ENCODE measurements at places on chromosomes 3 and 15.

GRCh38 chr15:47717036-47717612, at the start of gene SEMA6D:
TSS of gene SEMA6D (plus strand) at chr15:47717505. CDS start at chr15:47759799, 42,294 bp downstream.
- peak; percentile 74 for DNase-seq

- DNase-seq, result no peak
These were observed 152.0 kb upstream of the PEX5L start for GRCh38 chr3:180188512-180189309.

DNA sequence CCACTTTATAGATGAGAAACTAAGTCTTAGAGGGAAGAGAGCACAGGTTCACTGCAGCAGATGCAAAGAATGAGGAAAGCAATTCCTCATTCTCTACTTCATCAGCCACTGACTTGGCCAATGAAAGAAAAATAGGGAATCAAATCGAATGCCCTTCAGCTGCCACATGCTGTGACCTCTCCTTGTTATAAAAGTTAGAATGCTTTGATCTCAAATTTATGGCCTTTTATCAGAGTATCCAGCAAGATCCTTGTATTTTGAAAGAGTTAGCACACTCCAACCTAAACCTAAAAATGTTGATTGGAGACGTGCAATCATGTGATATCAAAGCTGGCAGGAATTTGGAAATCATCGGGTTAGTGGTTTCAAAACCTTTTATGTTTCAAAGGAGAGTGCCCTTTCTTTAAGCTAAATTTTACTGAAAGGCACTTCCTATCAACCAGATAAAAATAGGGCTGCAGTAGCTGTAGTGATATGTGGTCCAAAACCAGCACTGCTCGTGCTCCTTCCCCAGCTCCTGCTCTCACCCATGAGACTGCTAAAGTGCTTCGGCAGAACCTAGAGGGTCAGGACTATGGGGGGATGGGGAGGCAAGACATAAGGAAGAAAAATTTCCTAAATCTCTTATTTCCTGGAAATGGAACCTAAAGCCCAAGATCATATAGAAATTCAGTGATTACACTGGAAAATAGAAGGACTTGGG, 617.0 kb downstream of the PYDC2 start:
- no peak for DNase-seq

- DNase-seq, result no peak
These were observed 84.9 kb upstream of the ACP3 start for GRCh38 chr3:132232231-132232792.

DNA sequence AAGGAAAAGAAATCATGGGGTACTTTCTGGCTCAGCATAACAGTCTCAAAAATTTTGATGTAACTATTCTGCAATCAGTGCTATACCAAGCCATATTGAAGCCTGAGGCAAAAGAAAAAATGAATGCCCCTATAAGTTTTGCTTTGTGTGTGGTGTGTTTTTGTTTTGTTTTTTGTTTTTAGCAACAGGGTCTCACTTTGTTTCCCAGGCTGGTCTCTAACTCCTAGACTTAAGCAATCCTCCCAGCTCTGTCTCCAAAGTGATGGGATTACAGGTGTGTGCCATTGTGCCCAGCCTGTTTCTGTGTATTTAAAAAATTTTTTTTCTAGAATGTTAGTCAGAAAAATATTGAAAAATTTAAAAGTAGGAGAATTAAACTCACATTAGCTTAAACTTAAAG, 93.2 kb downstream of the ZNF280D start:
- DNase-seq, result no peak

- DNase-seq, result peak; percentile 43
These were observed 8.6 kb downstream of the PKM start for GRCh38 chr15:72222393-72222792.

GRCh38 chr3:138439646-138440045, 5.2 kb downstream of the ESYT3 start:
- no peak for DNase-seq

DNA sequence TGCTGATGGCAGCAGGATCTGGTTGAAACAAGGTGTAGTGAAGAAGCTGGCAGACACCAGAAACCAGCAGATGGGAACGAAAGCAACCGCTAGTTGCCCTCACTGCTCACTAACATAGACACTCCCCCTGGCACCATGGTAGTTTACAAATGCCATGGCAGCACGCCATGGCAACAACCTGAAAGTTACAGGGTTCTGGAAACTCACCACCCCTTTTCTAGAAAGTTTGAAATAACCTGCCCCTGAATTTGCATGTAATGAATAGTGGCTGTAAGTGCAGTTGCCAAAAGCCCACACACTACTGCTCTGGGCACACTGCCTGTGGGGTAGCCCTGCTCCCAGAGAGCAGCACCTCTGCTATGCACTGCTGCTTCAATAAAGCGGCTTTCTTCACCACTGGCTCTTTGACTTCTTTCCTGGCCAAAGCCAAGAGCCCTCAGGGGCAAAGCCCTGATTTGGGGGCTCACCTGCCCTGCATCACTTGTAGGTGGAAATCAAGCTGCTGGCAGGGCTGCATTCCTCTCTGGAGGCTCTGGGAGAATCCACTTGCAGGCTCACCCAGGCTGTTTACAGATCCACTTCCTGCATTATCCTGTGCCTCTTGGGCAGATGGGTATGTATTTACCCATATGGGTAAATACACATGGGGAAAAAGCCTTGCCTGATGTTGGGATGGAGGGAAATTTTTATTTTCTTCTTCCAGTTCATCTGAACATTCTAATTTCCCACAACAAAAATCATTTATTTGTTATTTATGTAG, 2.0 kb upstream of the GP9 start:
- no peak for DNase-seq

DNA sequence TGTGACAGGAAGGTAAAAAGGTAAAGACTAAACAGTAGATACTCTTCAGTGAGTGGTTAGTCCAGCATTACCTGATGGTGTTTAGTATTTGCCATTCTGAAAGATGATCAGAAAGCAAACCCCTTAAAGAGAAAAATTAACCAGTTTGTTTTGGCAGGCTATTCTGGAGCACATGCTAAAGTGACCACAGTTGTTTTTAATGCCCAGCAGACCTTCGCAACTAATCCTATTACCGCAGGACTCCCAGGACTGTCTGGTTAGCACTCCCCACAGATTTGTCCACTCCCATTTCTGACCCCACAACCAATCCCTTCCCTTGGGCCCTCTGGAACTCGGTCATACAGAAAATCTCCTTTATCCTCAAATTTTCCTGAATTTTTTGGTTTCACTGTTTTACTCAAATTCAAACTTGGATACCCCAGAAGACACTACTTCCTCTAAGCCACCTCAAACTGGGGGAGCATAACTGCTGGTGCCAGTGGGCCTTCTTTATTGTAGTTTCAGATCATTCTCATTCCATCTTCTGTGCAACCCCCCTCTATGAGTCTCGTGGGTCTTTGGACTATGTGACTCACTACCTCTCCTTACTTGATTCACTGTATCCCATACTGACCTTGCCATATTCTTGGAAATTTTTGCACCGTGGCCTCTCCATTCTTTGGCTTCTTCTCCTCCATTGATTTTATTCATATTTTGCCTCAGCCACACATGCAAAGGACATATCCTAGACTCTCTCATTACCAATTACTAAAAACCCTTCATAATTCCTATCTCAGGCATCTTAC, 104.4 kb downstream of the RBMS3 start:
- DNase-seq, result peak; percentile 12

GRCh38 chr3:122484985-122485384, 29.8 kb downstream of the KPNA1 start:
- no peak for DNase-seq

DNA sequence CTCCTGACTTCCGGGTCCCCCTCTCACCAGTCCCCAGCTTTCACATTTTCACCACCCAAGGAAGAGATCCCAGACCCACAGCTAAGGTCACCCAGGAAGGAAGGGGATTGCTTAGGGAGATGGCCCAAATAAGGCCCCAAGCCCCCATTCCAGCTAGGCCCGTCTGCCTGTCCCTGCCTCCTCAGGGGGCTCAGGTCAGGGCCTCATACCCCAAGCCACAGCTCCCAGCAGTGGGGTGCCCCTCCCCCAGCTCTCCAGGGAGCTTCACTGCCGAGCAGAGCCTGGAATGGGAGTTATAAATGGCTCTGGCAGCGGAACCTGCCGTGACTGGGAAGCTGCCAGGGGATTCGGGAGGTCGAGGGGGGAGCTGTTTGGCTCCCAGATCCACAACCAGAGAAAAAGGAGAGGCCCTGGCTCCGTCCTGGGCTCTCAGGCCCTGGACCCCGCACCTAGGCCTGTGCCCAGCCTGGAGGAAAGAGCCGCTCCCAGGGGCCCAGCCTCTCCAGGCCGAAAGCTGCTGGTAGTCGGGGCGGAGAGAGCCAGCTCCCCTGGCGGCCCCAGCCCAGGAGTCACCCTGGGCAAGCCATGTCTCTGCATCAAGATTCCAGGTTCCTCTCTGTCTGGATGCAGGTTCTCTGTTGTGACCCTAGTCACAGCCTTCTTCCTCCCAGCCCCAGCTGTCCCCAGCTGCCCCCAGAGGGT, 550 bp downstream of the CCDC9B start:
- no peak for DNase-seq

DNA sequence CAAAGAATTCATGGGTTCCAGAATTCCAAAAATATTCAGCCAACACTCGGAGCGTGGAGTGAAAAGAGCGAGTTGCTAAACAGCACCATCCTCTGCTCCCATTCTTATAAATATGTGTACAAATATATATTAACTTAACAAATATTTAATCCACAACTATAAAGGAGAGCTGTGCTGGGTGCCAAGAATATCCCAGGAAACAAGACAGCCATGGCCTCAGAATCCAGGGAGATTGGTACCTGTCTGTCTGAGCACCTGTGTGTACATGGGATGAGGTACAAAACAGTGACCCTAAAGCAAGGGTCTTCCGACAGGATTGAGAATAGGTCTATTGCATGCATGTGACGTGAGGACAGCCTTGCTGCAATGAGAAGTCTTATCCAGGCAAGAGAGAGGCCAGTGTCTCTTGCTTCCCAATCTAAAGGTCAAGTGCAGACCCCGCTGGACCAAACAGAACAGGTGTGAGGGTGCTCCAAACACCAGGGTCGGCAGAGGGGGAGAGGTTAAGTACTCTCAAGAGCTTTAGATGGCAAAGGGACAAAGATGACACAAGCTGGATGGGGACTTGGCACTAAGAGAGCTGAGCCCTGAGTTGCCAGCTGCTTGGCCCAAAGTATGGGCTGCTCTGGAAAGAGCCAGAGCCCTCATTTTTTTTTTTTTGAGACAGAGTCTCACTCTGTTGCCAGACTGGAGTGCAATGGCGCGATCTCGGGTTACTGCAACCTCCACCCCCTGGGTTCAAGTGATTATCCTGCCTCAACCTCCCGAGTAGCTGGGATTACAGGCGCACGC, 36.2 kb downstream of the HOMER2 start:
- DNase-seq, result no peak

GRCh38 chr15:67829647-67830504, 4.6 kb downstream of the SKOR1 start:
- no peak for DNase-seq

DNA sequence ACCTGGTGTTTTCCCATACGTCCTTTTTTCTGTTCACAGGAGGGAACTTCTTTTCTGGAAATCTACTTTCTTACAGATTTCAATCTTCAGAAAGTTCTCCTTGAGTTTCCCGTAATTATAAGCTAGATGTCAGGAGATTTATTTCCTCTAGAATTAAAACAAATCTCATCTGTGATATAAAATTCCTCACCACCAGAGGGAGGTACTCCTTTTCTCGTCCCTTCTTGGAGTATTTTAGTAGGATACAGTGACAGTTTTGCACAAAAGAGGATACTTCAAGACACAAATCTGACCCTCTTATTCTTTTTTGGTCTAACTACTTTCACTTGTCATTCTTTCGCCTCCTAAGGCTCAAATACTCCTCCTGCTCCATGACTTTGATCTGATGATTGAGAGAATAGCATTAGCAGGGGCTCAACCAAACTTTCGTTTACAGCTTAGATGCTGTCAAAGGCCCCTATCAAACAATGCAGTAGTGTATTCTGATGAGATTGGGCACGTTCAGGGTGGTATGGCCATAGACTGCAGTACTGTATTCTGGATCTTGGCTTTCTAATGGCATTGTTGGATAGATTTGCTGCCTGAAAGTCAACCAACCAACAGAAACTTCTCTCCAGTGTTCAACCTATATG, 38.0 kb downstream of the TMEM41A start:
- DNase-seq, result no peak

DNA sequence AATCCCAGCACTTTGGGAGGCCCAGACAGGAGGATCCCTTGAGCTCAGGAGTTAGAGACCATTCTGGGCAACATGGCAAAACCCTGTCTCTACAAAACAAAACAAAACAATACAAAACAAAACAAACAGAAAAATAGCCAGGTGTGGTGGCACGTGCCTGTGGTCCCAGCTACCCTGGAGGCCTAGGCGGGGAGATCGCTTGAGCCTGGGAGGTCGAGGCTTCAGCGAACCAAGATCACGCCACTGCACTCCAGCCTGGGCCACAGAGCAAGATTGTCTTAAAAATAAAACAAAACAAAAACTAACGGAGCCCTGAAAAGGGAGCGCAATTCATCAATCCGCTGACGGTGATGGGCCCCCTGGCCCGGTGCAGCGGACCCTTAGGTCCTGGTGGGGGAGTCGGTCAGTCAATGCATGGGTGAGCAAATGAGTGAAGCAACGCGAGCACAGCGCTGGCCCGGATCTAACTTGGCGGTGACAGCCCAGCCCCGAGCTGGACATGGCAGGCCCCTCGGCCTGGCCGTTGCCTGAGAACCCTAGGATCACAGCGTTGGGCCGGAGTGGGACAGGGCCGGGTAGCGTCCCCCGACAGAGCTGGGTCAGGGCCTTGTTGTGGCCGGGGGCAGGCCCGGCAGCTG, 52.4 kb upstream of the BLM start:
- DNase-seq, result no peak

DNA sequence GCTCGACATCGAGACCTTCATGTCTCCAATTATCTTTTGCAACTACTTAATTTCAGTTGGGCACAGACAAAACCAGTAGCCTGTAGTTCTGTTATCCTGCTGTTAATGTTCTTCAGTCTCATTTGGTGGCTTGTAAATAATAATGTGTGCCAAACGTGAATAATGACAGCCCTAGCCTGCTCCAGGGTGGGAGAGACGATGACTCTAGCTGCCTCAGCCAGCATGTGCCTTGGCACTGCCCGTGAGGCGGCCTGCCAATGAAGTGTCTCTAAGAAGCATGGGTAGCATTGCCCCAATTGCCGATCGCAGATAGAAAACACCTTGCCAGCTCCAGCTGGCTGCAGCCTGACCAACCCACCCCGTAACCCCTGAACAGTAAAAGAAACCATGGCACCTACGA, 58.8 kb downstream of the ASB7 start:
- no peak for DNase-seq

DNA sequence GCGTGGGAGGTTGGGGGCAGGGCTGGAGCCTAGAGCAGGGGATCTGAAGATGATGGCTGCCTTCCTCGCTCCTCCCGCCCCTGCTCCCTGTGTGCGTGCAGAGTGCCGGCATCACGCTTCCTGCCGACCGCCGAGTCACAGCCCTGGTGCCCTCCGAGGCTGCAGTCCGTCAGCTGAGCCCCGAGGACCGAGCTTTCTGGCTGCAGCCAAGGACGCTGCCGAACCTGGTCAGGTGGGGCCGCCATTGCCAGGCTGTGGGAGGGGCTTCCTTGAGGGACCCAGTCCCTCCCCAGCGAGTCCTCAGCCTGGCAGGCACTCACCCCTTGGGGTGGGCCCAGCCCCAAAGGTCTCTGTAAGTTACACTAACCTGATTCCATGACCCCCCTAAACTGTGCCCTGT, 17.6 kb downstream of the STAB1 start:
- no peak for DNase-seq

GRCh38 chr3:34351882-34352777, 553.7 kb downstream of the PDCD6IP start:
- no peak for DNase-seq

Data from fibroblast of the conjunctiva (primary cell).